Uterine smooth muscle cell (primary cell): ENCODE measurements at places on chromosomes 6 and 20. TPM values are rescaled to one million over a fixed set of nuclear protein-coding genes. Genes with fewer than 3 reads are reported as not detected.

The GINS1 gene
- 6.0 and 21.8 TPM in 2 replicates for total RNA-seq

The FAM217A gene
- total RNA-seq = not detected in 2 replicates

The AIF1 gene
- total RNA-seq = not detected in 2 replicates

The COL21A1 gene
- total RNA-seq = 6.2 and 6.9 TPM in 2 replicates

The GJA10 gene
- not detected in 2 replicates for total RNA-seq

The GPLD1 gene
- 0.33 and 0.87 TPM in 2 replicates for total RNA-seq

The MYCT1 gene
- under 0.01 and 0.11 TPM in 2 replicates for total RNA-seq

The NRM gene
- 2.2 and 4.0 TPM in 2 replicates for total RNA-seq

The PLN gene
- total RNA-seq = 0.11 and 2.2 TPM in 2 replicates

The LY86 gene
- total RNA-seq = not detected in 2 replicates

The MANEA gene
- total RNA-seq = 9.9 and 12.9 TPM in 2 replicates

The HCRTR2 gene
- not detected in 2 replicates for total RNA-seq

The RAET1L gene
- not detected in 2 replicates for total RNA-seq

The NRN1 gene
- total RNA-seq = 0.11 and 0.12 TPM in 2 replicates

The HS3ST5 gene
- 1.2 and 2.0 TPM in 2 replicates for total RNA-seq

The RIPPLY2 gene
- total RNA-seq = under 0.01 and 0.87 TPM in 2 replicates

The CALHM4 gene
- total RNA-seq = not detected in 2 replicates
